Inflammatory macrophage treated with lipopolysaccharide for 1 hour (primary cell): ENCODE measurements at places on chromosomes 11 and 22.
A peak's percentile ranks its signal among the peaks of the same experiment; 100 is the strongest.

- DNase-seq = no peak
These were observed 76.2 kb downstream of the SNX19 start for GRCh38 chr11:130839981-130840666.

DNA sequence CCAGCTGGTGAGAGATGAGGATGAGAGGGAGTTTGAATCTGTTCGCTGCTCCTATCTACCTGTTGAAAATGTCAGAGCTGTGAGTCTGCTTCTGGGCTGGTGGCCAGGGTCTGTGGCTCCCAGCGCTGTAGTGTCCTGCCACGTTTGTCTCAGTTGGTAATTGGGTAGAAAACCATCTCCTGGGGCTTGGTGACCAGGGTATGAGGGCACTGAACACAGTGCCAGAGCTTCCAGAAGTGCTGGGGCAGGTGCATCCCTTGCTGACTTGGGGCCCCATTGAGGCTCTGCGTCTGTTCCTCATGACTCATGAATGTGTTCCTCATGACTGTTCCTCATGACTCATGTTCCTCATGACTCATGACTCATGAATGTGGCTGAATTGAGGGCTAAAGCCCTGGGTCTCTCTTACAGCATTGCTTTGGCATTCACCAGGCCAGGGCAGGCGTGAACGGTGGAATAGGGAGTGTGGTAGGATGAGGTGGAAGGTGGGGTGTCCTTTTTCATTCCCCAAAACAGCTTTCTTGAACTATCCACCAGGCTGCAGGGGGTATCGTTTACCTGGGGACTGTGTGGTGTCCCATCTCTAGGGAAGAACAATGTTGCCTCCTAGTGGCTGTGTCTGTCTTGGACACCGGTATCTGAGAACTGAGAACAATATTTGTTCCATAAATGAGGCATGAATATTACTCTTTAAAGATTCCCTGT, 139.5 kb downstream of the COMMD9 start:
- peak; percentile 91 for DNase-seq

GRCh38 chr11:86740628-86741483, 59.5 kb upstream of the PRSS23 start:
- peak; percentile 88 for DNase-seq

DNA sequence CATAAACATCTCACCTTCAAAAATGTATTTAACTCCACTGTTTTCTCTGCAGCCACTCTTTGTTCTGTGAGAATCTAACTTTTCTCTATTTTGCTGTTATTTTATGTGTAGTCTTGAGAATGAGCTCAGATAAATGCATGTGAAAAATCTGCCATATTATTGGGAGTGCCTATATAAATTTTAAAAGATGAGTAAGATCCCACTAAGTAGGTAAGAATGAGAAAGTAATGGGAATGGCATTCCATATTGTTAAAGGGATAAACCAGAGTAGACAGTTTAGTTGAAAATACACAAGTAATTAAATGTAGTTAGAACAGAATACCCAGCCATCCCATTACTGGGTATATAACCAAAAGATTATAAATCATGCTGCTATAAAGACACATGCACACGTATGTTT, 817.2 kb downstream of the FAM181B start:
- DNase-seq = no peak

DNA sequence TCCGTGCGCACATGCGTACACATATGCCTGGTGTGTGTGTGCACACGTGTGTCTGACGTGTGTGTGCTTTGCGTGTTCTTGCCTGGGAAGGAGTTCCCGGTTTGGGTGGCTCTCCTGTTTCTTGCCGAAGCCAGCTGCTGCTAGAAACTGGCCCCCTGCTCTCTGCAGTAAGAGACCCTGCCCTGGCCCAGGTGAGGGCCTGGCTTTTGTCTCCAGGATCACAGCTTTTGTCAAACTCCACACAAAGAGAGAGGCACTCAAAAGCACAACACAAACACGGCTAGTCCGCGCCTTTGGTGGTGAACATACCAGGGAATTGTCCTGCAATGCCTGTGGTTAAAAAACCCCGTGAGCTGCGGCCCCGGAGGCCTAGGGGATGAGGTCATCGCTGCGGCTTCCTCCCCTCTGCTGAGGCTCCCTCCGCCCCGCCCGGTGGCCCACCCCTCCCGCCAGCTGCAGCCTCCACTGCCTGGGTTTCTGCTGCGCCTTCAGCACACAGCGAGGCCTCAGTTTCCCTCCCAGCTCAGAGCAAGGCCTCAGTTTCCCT, 88.9 kb downstream of the KCNQ1 start:
- peak; percentile 90 for DNase-seq

GRCh38 chr11:72634016-72634415, 40.2 kb downstream of the PDE2A start:
- no peak for DNase-seq

DNA sequence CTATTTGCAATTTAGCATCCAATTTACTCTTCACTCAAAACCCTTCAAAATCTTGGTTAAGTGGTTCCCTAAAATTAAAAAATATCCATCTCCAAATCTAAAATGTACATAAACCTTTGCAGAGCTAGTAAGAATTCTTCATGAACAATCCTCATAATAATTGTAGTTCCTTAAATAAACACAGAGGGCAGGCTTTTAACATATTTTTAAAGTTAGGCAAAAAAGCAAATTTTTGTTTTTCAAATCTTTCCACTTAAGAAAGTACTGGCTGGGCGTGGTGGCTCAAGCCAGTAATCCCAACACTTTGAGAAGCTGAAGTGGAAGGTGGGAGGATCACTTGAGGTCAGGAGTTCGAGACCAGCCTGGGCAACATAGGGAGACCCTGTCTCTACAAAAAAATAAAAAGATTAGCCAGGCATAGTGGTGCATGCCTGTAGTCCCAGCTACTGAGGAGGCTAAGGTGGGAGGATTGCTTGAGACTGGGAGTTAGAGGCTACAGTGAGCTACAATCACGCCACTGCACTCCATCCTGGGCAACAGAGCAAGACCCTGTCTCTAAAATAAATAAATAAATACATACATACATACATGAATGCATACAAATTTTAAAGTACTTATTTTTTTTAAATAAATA, 25.1 kb upstream of the PLAAT3 start:
- DNase-seq = peak; percentile 16

DNA sequence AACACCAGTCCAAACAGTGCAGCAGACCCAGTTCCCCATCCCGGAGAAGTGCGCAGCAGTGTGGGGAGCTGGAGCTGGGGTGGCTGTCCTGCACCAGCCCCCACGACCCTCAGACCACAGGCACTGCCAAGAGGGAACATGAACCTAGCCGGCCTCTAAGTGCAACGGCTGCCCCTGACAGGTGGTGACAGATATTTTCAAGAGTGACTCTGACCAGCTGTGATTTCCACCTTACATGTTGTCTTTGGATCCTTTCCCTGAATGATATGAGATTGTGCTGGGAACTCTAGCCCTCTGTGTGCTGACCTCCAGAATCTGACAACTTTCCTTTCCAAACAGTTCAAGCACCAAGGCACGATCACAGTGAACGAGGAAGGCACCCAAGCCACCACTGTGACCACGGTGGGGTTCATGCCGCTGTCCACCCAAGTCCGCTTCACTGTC, 12.6 kb downstream of the SERPIND1 start:
- DNase-seq = no peak

- no peak for DNase-seq
These were observed 27.8 kb upstream of the FADD start for GRCh38 chr11:70175236-70175698.

DNA sequence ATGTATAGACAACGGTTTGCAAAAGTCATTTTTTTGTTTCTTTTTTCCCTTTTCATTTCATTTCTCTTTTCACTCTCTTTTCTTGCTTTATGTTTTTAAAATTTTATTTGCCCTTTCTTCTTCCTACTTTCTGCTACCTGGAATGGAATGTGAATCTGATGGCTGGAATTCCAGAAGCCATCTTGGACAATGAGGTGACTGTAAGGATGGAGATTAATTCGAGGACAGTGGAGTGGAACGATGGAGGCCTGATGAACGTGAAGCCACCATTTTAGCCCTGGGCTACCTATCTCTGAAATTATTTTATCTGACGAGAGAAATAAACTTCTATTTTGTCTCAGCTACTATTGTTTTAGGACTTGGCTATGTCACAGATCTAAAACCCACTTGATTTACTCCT, 2.8 kb upstream of the POLA2 start:
- no peak for DNase-seq

DNA sequence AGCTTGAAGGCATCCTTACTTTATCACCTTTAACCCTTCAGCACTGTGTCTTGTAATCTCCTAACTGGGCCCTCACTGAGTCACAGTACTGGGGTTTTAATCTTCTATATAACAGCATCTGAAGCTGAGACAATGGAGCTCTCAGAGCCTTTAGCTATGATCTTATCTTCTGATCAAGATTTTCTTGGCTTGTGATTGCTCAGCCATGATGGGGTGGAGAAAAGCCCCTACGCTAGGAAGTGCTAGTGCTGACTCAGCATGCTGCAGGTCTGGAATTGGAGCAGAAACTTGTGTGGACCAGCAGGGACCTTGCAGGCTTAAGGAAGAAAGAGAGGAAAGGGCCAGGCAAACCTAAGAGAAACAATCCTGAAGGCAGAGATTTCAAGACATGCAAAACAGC, 71.7 kb upstream of the EED start:
- DNase-seq = no peak

DNA sequence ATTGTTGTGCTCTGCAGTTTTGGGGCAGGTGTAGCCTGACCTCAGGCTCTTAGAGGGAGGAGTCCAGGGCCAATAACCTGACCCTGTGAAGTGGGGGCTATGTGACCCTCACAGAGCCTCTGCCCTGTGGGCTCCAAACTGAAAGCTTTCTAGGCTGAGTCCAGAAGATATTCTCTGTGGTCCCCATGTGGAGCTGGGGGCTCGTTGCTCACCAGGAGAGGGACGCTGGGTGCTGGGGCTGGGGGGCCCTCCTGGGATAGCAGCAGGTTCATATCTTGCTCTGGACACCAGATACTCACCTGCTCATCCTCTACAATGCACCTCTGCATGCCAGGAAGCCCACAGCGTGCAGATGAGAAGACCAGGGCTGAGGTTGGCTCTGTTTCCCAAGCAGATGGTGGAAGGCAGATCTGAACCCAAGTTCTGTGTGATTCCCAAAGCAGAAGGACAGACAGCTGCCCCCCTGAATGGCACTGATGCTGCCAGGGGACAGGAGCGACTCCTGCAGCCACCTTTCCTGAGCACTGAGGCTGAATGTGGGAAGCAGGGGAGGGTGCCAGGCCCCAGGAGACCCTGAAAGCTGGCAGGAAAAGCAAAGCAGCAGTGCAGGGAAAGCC, 1022.0 kb downstream of the TBC1D22A start:
- no peak for DNase-seq

DNA sequence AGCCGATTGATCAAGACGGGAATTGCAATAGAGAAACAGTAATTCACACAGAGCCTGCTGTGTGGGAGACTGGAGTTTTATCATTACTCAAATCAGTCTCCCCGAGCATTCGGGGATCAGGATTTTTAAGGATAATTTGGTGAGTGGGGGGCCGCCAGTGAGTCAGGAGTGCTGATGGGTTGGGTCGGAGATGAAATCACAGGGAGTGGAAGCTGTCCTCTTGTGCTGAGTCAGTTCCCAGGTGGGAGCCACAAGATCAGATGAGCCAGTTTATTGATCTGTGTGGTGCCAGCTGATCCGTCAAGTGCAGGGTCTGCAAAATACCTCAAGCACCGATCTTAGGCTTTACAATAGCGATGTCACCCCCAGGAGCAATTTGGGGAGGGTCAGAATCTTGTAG, 15.5 kb downstream of the MTFP1 start:
- DNase-seq = no peak

DNA sequence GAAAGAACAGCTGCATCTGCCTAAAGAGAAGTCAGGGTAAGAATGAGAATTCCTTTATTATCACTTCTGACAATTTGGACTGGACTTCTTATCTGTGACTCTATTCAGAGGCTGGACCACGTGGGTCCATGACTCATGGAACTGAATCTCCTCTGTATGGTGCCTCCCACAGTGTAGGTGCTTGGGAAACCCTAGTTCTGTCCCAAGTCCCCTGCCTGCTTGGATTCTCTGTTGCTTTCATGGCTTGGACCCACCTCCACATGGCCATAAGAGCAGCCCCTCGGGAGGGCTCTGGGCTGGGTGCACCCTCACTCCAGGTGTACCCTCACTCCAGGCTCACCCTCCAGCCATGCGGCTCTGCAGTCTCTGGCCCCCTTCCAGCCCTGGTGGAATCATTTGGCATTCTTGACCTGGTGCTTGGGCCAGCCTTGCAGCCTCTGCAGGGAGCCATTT, 153.4 kb downstream of the CACNA1I start:
- DNase-seq = peak; percentile 3

- peak; percentile 4 for DNase-seq
These were observed 55.5 kb downstream of the FAM83F start for GRCh38 chr22:40050258-40050657.

GRCh38 chr11:88597387-88597786, 259.9 kb upstream of the CTSC start:
- DNase-seq = no peak

GRCh38 chr11:76665921-76666351, 4.6 kb downstream of the LRRC32 start:
- no peak for DNase-seq

DNA sequence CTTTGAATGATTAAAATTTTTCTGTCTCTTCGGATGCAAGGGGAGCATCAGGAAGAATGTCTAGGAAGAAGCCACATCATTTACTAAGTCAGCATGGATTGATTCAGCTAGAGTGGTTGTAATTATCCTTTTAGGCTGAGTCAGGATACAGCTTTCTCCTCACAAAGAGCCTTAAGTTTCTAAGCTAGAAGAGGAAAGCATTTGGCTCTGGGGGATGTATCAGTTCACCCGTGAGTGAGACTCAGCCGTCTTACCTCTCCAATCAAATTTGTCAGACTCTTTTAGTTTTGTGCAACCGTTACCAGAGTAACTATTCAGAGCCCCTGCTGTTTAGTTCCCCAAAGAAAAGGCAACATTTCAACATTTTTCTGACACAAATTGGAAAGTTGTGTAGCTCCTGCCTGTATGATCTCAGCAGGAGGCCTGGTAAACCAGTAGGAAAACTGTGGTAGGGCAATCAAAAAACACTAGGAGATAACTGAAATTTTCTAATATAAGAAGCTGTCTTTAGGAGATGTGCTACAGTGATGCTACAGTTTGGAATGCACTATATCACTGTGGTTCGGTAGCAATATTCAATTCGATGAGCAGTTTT, 432.4 kb upstream of the LUZP2 start:
- no peak for DNase-seq

DNA sequence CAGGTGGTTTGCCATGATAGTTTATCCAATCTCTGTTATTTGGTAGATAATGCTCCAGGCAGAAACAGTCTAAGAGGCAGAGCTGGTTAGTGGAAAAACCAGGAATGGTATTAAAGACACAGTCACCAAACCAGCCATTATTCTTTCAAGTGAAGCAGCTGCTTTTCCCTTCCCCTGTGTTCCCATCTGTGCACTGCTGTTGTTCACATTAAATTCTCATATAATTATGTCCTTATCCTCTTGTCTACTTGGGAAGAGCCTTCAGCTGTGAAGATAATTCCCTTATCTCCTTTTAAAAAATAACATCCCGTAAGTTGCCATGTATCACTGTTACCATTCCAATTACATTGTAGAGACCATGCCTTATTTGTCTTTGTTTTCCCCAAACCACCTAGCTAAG, 5.2 kb upstream of the TBCEL start:
- DNase-seq = no peak

GRCh38 chr22:18987765-18988164, 51.7 kb upstream of the PRODH start:
- DNase-seq = no peak
